NCI-H1105 (cell line): ENCODE measurements at places on chromosomes 3 and 15.

- no peak for DNase-seq
Observed at GRCh38 chr3:189977174-189977573, 143.5 kb downstream of the P3H2 start.

- DNase-seq, result no peak
Observed at GRCh38 chr3:136326316-136326715, 76.2 kb downstream of the PCCB start.

DNA sequence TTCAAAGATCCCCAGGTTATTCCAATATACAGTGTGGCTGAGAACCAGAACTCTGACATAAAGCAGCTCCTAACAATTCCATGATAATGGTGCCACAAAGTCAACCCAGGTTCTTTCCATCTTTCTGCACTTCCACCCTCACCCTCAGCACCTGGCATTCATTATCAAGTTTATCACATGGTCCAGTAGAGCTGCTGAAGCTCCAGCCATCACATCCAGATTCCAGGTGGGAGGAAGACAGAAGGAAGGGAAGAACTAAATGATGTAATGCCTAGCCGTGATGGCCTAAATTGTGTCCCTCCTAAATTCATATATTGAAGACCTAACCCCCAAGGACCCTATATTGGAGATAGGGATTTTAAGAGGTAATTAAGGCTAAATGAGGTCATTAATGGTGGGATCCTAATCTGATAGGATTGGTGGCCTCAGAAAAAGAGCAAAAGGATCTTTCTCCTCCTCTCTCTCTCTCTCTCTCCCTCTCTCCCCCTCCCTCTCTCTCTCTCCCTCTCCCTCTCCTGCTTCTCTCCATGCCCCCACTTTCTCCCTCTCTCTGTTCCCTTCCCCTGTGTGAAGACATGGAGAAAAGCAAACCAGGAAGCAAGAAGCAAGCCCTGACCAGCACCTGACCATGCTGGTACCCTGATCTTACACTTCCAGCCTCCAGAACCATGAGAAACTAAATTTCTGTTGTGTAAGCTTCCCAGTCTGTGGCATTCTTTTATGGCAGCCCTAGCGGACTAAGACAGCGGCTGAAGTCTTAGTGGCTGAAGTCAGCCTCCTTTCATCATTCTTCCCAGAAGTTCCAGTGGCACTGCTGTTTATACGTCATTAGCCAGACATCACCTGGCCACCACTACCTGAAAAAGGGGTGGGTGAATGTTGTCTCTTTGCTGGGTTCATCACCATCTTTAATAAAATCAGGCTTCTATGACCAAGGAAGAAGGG lies 369.7 kb upstream of the PROK2 start:
- no peak for DNase-seq

GRCh38 chr3:134381076-134381475 lies 6.8 kb upstream of the AMOTL2 start:
- DNase-seq, result no peak

- no peak for DNase-seq
Observed at GRCh38 chr15:101522091-101522490, 32.6 kb upstream of the PCSK6 start.

DNA sequence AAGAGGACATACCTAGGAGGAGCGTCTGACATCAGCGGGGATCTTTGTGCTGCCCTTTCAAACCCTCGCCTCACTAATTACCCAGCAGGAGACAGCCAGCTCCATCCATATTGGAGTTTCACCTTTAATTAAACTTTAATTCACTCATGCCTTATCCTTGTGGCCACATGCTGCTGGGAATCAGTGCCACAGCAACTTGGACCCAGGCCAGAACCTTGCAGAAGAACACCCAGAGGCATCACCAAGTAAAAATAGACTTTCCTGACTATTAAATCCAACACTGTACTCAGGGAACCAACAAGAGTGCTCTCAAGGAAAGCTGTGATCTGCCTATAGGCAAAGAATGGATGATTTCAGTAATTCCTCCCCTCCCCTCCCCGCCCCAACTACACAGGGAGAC lies 23.9 kb downstream of the EIF1B start:
- DNase-seq, result no peak

- DNase-seq, result no peak
Observed at GRCh38 chr3:43071313-43071893, 34.5 kb downstream of the POMGNT2 start.

DNA sequence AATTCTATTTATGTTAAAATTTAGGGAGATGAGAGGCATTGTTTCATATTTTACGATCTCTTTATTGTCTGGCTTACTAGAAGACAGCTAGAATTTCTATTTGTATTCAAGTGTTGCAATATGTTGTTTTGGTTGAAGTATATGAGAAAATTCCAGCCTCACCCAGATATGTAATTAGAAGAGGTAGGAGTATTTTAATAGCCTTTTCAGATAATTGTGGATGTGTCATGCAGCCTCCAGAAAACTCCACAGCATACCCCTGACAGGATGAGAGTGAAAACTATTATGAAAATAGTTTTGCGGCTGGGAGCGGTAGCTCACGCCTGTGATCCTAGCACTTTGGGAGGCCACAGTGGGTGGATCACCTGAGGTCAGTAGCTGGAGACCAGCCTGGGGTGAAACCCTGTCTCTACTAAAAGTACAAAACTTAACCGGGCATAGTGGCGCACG lies 21.5 kb upstream of the USP3 start:
- no peak for DNase-seq

- DNase-seq, result no peak
Observed at GRCh38 chr3:42539871-42540714, 37.6 kb downstream of the VIPR1 start.

GRCh38 chr3:36693670-36694069 lies 70.7 kb downstream of the DCLK3 start:
- DNase-seq, result no peak

GRCh38 chr15:92043283-92043682 lies 189.8 kb downstream of the SLCO3A1 start:
- DNase-seq, result no peak

GRCh38 chr15:60254416-60254815 lies 143.4 kb downstream of the ANXA2 start:
- DNase-seq, result no peak

DNA sequence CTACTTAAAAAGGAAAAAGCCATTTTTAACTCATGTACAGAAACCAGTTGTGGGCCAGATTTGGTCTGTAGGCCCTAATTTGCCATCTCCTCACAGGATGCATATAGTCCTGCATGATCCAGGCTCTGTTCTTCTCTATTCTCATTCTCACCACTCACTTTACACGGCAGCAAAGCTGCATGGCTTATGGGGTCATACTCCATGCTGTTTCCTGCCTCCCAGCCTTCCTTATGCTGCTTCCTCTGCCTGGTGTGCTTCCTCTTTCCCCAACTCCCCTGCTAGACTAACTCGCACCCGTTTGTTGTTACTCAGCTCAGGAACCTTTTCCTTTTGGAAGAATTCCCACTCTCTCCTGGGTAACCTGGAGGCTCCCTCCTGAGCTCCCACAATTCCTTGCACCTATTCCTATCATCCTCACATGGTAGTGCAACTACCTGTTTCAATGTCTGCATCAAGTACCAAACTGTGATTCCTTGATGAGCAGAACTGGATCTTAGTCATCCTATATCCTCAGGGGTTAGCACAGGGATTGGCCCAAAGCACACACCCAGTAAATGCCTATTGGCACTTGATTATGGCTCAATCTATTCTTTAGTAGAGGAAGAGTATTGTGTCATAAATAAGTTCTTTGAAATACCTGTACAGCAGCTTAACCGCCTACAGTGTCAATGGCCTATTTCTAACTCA lies 172.1 kb upstream of the MITF start:
- DNase-seq, result no peak

DNA sequence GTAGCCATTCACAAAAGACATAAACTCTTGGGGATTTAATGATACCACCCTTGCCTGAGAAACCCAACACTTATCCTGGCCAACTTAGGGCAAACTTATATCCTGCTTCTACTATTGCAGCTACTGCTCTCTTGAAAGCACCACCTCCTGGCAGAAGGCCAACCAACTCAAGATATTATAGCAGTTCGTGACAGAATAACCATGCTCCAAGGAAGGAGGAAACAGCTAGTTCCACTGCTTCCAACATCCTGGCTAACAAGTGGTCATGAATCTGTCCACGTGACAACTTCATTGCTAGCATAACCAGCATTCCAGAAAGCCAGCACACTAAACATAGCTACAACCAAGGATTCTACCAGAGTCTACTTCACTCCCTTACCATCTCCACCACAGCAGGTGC lies 1037.5 kb downstream of the TBL1XR1 start:
- DNase-seq, result no peak

- no peak for DNase-seq
Observed at GRCh38 chr3:150149651-150150051, 179.0 kb upstream of the PFN2 start.

DNA sequence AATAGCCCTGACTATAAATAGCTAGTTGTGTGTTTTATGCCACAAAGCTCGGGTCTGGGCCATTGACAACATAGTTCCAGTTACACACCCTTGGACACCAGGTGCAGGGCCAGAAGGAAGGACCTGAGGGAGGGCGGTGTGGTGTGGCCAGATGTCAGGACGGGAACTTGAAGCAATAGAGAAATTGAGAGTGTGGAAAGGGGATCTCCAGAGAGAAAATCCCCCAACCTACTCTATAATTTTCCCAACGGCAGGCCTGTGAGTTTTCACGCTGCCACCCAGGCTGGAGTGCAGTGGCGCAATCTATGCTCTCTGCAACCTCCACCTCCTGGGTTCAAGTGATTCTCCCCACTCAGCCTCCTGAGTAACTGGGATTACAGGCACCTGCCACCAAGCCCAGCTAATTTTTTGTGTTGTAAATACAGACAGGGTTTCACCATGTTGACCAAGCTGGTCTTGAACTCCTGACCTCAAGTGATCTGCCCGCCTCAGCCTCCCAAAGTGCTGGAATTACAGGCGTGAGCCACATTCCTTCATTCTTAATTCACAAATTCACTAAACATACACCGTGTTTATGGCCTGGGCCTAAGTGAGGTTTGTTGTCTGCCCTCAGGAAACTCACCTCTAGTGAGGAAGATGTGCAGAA lies 70.8 kb upstream of the KLF13 start:
- DNase-seq, result no peak

DNA sequence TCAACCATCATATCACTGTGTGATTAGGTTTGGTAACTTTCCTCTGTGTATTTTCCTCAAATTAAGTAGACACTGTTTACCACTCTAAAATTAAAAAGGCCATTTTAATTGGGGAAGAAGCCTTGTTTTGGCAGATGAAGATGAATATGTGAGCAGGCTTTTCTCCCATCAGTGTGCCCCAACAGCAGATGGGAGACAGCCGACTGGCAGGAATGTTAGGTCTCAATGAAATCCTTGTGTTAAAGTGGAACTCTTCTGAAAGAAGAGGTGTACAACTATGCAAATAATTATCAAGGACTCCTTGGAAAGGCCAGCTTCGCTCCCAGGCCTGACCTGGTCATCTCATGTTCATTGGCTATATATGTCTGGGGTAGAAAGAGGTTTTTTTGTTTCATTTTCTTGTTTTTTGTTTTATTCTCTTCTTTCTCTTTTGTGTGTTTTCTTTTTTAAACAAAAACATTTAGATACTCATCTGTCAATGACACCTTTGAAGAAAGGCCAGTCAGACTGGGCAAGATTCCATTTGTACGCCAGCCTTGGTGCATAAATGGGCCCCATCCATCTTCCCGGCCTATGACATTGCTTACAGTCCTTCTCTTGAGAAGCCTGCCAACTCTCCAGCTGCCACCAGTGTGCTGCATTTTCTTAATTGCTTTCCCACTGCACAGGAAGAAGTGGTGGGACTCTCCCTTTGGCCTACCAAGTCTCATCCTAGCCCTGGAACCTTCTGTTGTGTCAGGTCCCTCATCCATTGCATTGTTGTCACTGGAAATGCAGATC lies 25.8 kb downstream of the LRTM1 start:
- no peak for DNase-seq

GRCh38 chr15:96255599-96255998 lies 74.9 kb upstream of the NR2F2 start:
- no peak for DNase-seq

GRCh38 chr3:113194823-113195401 lies 16.4 kb upstream of the BOC start:
- DNase-seq, result peak; percentile 35

GRCh38 chr3:188589071-188589470 lies 435.1 kb downstream of the LPP start:
- no peak for DNase-seq

DNA sequence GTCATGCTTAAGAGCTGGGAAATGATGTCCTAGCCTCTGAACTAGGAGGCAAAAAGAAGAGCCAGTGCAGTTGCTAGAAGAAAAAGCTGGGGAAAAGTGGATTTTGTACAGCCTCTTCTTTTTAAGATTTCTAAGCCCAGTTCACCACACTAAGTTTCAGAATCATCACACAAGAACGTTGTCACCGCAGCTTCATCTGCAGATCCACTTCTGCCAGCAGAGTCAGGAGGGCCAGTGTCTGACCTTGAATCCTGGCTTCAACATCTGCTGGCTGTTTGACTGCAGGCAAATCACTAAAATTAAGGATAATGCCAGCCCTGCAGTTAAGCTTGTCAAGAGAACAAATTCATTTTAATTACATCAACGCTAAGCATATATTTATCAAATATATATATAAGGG lies 36.2 kb downstream of the HDC start:
- no peak for DNase-seq

DNA sequence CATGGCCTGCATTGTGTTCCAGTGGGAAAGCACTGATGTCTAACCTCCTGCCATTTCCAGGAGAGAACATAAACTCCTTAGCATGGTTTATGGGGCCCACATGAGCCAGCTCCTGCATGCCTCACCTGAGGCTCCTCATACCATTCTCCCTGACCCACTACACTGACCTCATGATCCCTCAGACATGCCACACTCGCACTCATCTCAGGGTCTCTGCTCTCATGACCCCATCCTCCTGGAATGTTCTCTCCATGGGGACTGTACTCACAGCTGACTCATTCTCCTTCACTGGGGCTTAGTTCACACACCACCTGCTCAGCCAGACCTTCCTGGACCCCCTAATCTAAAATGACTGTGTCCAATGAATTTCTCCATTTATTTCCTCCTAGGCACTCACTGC lies 4.0 kb upstream of the LMCD1 start:
- DNase-seq, result no peak

DNA sequence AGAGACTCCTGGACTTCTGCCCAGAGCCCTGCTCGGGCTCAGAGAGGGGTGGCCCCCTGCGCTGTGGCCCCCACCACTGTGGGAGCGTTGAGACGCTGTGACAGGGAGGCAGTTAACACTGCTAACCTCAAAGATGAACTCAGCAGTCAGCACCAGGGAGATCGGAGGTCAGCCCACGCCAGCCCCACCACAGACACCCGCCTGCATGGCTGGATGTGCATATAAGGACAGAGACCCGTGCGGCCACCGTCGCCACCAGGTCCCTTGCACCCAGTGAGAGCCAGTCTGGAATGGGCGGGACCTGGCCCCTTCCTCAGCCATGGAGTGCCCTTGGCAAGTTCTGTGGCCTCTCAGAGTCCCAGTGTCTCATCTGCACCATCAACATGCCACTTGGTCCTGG lies 48.5 kb upstream of the FURIN start:
- no peak for DNase-seq

GRCh38 chr3:183812761-183813445 lies 12.5 kb downstream of the MAP6D1 start:
- DNase-seq, result no peak

GRCh38 chr3:8518138-8518537 lies 16.5 kb downstream of the LMCD1 start:
- DNase-seq, result no peak

- no peak for DNase-seq
Observed at GRCh38 chr15:56467616-56468015, 2.7 kb upstream of the MNS1 start.
